ENCODE measurements at places on chromosomes 12 and 14.

GRCh38 chr12:55935738-55936151, 4.8 kb downstream of the DGKA start:
- no peaks in the 10 kb centered on the region for H3K27me3 ChIP-seq
- no peak for DNase-seq
- H3K4me1 ChIP-seq: peaks cover 76% of the 10 kb centered on the region

- no peaks in the 10 kb centered on the region for H3K27me3 ChIP-seq
- peak; percentile 29 for DNase-seq
- no peak overlapping the region for H3K27ac ChIP-seq
- H3K4me3 ChIP-seq: no peak overlapping the region
Measured at GRCh38 chr12:132858718-132859266, 28.6 kb downstream of the CHFR start.

- DNase-seq: peak; percentile 59
- no peak overlapping the region for H3K27ac ChIP-seq
- peaks cover 17% of the 10 kb centered on the region for H3K27me3 ChIP-seq
- H3K36me3 ChIP-seq: no peaks in the 10 kb centered on the region
Measured at GRCh38 chr14:106378191-106378590, 851.8 kb downstream of the TMEM121 start.

DNA sequence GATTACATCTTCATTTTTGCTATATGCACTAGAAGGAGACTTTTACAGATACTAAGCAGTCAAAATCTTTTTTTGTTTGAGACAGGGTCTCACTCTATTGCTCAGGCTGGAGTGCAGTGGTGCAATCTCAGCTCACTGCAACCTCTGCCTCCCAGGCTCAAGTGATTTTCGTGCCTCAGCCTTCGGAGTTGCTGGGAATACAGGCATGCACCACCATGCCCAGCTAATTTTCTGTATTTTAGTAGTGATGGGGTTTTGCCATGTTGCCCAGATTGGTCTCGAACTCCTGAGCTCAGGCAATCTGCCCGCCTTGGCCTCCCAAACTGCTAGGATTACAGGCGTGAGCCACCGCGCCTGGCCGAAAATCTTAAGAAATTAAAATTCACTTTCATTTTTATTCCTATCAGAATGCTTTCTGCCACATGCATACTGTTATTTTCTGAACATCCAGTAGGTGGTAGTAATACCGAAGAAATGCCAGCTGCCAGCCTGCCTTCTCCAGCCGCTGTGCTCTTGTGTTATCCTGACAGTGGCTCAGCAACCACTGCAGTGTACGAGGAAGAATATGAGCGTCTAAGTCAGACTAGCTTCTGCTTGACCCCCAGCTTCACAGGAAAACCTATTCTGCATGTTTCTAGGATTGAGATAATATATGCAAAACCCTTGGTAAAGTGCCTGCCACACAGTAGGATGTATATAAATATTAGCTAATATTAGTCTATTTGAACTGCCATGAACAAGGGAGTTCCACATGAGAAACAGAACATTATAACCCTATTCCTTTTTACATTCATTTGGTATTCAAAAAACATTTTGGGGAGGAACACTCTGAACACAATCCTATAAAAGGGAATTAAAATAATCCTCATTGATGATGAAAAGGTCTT, 54.2 kb downstream of the RPAP3 start:
- no peak overlapping the region for H3K4me3 ChIP-seq
- H3K36me3 ChIP-seq: peaks cover 5% of the 10 kb centered on the region
- peak overlapping the region; percentile 39 for H3K27ac ChIP-seq
- peak; percentile 65 for DNase-seq
- H3K4me1 ChIP-seq: peaks cover 12% of the 10 kb centered on the region

Data from activated CD8-positive, alpha-beta T cell treated with anti-CD3 and anti-CD28 coated beads, Interleukin-2, amount 10 ng/mL, durations not matched to agents 7 days and 5 days (primary cell).